ENCODE measurements at places on chromosomes 4 and X.

DNA sequence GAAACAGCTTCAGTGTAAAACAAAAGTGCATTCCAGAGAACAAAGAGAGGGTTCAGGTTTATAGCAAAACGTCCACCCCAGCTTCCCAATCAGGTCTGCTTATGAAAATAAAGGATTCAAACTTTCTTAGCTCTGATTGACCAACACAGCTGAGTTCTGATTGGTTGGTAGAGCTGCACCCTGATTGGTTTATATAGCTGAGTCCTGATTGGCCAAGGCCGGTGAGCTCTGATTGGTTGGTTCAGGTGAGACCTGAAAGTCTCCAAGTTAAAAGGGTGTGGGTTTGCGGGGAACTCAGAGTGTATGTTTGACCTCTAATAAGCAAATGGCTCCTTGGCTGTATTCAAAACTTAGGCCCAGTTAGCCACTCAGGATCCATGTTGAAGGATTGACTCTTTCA, 20.9 kb downstream of the CLRN2 start:
- DNase-seq, result no peak

DNA sequence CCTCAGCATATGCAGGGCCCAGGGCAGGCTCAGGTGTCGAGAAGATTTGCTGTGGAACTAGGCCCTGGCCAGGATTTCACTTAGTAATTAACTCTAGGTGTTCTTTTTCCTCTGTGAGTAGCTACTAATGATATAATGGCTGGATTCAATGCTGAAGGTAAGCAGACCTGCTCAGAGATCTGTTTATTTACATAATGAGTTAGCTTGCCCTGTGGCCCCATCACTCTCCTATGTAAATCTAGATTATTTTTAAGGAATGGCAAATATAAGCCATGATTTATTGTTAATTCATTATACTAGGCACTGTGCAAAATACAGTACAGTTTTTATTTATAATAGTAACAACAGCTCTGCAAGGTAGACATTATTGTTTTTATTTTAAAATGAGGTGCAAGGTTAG, 117.2 kb downstream of the IRF2 start:
- DNase-seq, result no peak

DNA sequence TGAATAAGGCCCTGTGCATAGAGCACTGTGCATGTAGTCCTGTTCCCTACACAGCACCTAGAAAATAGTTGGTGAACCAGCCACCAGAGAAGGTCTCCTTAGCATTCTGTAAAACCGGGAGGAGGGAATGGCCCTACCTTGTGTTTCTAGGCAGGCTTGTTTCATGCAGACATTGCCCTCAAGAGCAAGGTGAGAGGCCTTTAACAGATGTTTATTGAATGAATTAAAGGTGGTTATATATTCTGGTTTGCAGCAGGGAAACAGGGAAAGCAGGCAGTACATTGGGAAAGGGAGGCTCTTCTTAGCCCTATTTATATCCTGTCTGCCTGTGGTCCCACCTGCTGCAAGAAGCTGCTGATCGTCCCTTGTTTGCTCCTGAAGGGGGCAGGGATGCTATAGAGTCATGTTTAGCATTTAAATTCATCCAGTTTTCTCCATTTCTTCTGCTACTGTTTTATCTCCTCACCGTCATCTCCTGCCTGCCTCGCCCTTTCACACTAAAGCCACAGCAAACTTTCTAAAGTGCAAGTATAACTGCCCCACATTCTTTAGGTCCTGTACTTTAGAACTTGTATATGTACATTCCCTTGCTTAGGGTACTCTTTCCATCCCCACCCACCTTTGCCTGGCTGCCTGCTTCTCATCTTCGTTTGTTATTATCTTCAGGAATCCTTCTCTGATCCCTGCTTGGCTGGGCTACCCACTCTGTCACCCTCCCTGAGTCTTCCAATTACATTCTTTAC, 60.3 kb downstream of the EGF start:
- no peak for DNase-seq

DNA sequence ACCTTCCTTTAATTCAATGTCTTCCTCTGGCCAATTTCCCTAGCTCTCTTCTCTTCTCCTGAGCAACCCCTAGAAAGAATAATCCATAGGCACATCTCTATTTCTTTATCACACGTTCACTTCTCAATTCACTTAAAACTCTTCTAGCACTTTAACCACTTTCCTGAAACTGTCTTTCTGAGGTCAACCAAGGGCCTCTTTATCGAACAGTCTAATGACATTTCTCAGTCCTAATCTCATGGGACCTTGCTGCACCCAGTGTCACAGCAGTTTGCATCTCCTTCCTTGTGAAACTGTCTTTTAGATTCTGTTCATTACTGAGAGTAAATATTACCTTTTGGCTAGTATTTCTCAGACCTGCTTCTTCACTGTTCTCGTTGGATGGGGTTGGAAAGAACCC, 285.3 kb upstream of the RASGEF1B start:
- no peak for DNase-seq

GRCh38 chr4:80257851-80258250, 8.6 kb upstream of the FGF5 start:
- no peak for DNase-seq

DNA sequence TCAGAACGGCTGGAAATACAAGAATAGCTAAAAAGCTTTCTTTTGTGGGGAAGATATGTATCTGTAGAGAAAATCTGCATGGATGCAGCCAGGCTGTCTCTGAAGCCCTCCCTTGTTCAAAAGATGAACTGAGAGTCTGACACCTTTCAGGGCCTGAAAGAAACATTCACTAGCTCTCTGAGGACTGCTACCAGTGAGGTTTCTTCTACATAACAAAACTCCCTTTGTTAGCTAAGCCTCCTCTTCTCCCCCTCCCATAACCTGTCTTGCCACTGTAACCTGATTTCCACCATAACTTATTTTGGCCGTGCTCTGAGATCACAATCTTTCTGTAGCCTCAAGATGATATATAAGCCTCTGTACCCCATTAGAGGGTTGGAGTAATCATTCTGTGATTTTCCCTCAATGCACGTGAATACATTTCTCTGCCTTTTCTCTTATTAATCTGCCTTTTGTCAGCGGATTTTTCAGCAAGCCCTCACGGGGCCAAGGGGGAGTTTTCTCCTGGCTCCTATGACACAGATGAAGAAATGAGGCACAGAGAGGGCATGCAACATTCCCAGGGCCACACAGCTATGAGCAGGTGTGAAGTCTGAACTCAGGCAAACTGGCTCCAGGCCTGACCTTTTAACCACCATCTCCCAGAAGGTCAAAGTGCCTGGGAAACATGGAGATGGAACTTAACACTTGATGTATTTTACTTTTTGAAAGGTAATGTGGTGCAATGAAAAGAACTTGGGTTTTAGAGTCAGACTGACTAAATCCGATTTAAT, 161.6 kb upstream of the PRDX4 start:
- DNase-seq, result no peak

- DNase-seq, result no peak
Observed at GRCh38 chr4:35163168-35163567, 1081.1 kb downstream of the ARAP2 start.

DNA sequence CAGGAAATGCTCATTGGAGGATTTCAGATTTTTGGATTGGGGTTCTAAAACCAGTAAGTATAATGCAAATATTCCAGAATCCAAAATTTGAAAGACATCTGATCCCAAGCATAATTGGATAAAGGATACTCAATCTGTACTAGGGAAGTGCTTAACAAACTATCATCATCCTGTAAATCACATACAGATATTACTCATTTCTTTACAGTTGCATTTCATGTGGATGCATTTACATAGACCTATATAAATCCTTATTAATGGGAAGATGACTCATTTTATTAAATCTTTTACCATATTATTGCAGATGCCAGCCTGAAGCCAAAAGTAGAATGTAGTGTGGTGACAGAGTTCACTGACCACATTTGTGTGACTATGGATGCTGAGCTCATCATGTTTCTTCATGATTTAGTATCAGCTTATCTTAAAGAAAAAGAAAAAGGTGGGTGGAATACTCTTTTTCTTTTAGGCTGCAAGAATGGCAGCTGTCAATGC, 22.4 kb upstream of the ADAD1 start:
- DNase-seq, result no peak

DNA sequence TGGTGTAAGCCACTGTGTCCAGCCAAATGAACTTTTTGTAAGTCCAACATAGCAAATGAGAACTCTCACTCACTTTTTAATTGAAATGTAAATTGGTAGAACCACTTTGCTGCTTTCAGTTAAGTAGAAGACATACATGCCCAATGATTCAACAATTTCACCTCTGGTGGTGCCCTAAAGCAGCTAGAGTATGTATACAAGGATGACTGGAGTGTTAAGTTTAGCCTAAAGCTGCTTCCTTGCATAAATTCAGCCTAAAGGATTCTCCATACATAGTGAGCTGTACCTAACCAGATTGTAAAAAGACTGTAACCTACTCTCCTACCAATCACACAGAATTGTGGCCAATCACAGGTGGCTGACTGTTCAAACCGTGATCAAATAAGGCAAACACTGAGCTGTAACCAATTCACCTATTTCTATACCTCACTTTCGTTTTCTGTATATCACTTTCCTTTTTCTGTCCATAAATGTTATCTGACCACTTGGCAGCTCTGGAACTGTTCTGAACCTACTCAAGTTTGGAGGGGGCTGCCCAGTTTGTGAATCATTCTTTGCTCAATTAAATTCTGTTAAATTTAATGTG, 39.9 kb downstream of the PDS5A start:
- DNase-seq, result no peak

DNA sequence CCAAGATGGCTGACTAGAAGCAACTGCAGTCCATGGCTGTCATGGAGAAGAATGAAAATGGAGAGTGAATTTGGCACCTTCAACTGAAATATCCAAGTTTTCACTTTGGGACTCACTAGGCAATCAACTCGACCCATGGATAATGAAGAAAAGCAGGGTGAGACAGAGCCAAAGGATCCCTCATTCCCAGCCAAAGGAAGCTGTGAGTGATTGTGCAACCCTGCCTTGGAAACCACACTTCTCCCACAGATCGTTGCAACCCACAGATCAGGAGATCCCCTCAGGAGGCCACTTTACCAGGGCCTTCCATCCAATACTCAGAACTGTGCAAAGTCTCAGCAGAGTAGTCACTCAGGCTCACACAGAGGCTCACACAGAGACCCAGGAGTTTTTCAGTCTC, 4.5 kb downstream of the CFAP299 start:
- no peak for DNase-seq

DNA sequence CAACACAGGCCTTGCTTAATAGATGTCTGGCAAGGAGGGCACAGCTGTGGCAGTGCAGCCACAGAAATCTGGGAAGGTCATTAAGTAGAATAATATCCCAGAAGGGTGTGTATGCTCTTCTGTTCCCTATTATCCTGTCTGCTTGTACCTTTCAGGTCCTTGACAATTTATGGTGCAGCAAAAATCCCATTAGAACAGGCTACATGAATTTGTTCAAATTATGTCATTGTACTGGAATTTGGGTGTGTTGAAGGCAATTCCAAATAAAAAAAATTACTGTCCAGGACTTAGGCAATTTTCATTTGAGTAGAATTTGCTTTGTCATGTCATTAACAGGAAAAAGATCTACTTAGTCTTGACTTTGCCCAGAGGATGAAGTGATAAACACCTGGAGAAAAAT, 192.1 kb downstream of the IDS start:
- DNase-seq, result no peak

GRCh38 chrX:48611703-48612102, 14.4 kb downstream of the WDR13 start:
- DNase-seq, result no peak

DNA sequence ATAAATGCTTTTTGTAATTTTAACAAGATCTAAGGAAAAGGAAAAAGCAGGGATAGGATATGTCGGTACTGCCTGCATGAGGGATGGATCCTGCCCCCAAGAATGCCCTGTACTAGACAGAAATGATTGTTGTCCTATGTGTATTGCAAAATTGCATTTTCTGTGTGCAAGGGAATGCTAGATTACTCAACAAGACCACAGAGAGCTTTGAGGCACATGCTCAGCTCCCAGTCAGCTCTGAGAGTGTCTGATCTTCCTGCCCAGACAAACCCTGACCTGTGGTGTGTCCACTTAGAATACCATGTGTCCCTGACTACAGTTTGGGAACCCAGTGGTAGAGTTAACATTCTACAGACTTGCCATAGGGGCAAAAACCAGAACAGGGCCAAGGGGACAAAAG, 129.2 kb upstream of the PAK3 start:
- DNase-seq, result no peak

DNA sequence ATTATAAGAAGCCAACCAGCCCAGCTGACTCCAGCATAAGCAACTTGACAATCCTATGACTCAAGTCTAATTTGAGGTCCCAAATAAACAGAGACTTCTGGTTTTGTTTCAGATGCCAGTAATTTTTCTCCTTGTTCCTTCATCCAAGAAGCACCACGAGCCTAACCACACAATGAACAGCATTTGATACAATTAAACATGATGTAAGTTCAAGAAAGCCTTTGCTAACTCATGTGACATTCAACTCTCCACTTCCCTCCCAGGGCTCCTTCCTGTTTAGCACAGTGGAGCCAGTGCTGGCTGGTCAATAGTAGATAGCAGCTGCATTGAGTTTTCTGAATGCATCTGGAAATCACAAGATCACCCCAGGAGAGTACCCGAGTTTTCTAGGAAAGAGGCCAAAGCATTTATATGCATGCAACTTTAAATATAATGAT, 206.3 kb downstream of the ARHGAP24 start:
- no peak for DNase-seq

- no peak for DNase-seq
Observed at GRCh38 chrX:118355225-118355920, 9.5 kb downstream of the WDR44 start.

DNA sequence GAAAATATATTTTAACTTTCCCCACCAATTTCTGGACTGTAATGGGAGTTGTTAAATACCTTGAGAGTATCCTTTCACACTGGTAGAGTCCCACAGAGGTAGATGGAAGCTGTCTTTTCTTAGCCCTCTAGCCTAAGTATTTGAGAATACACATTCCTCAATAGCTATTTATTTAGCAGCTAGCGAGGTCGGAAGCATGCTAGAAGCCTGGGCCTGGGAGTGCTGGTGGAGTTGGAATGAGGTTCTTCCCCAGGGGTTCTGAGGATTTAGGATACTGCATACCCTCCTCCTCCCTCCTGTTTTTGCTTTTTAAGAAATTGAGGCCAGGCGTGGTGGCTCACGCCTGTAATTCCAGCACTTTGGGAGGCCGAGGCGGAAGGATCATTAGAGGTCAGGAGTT, 999 bp upstream of the KLHL15 start:
- no peak for DNase-seq

DNA sequence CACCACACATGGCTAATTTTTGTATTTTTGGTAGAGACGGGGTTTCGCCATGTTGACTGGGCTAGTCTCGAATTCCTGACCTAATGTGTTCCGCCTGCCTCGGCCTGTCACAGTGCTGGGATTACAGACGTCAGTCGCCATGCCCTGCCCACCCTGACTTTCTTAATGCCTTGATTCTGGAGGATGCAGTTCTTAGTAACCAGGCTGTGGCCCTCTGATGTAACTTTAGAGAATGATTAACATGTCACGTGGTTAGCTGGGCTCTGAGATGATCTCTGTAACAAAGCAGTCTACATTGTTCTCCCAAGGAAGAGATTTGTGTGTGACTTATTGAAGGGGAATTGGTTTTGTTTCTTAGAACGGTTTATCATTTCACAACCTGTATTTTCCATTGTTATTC, 30.6 kb downstream of the ANK2 start:
- no peak for DNase-seq

Measured in stimulated activated CD4-positive, alpha-beta T cell treated with anti-CD3 and anti-CD28 coated beads, TNF-alpha, amount 100 ng/mL, for 4 hours (primary cell).